ENCODE measurements at places on chromosomes 11 and 22.

DNA sequence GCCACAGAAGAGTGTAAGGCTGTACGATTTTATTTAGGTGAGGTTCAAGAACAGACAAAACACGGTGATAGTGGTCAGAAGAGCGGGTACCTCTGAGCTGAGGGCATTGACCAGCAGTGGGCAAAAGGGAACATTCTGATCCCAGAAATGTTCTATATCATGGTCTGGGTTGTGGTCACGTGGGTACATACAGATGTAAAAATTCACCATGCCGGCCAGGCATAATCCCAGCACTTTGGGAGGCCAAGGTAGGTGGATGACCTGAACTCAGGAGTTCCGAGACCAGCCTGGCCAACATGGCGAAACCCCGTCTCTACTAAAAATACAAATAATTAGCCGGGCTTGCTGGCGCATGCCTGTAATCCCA, 31.1 kb upstream of the GCAT start:
- DNase-seq = no peak

GRCh38 chr22:44200451-44200850, 19.7 kb downstream of the PARVG start:
- DNase-seq = no peak

- DNase-seq = no peak
These were observed 806 bp upstream of the SMDT1 start for GRCh38 chr22:42078469-42079318.

DNA sequence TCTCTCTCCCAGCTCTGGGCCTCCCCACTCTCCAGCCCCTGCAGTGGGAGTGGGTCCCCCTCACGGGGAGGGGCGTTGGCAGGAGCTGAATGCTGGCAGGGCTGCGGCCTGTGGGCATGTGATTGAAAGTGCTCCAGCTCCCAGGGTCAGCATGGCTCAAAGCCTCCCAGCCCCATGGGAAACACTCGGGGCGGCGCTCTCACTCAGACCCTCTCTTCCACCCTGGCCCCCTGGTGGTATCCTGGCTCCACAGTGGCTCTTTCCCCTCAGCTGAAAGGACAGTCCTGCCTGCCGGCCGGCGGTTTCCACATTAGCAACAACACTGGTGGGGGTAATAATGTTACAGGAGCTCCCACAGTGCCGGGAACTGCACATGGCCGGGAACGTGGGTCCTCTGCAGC, 35.5 kb downstream of the POLR3H start:
- no peak for DNase-seq
